Activated naive CD8-positive, alpha-beta T cell treated with anti-CD3 and anti-CD28 coated beads, Interleukin-2, amount 10 ng/mL, durations not matched to agents 7 days and 5 days (primary cell): ENCODE measurements at places on chromosomes 16 and 17. TPM values are rescaled to one million over a fixed set of nuclear protein-coding genes. Genes with fewer than 3 reads are reported as not detected.

CA5A gene
- total RNA-seq: not detected

DNA sequence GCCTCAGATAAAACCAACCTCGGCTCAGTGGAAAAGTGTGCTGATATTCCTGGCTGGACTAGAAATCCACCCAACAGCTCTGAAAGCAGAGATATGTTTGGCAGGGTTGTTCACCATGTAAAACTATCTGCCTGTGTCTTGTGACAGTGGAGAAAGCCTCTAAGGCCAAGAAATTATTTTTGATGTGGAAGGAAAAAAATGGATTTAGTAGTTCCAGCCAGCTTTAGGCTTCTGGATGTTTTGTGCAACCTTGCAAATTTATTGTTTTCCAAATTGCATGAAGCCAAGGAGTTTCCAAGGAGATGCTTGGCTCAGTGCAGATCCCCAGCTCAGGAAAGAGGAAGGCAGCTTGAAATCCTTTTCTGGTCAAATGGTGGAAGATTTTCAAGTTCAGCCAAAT is 31.6 kb downstream of the TEKT5 start:
- peaks cover 2% of the 10 kb centered on the region for H3K27me3 ChIP-seq
- no peak for DNase-seq
- H3K27ac ChIP-seq: no peak overlapping the region
- no peak overlapping the region for H3K4me3 ChIP-seq
- no peaks in the 10 kb centered on the region for H3K4me1 ChIP-seq

GRCh38 chr17:43820759-43821158 is 12.2 kb downstream of the MPP3 start:
- no peak overlapping the region for H3K27ac ChIP-seq
- peaks cover 6% of the 10 kb centered on the region for H3K27me3 ChIP-seq
- H3K4me3 ChIP-seq: no peak overlapping the region
- H3K36me3 ChIP-seq: no peaks in the 10 kb centered on the region
- no peak for DNase-seq
- H3K4me1 ChIP-seq: no peaks in the 10 kb centered on the region

C17orf50 gene
- total RNA-seq: not detected

DNA sequence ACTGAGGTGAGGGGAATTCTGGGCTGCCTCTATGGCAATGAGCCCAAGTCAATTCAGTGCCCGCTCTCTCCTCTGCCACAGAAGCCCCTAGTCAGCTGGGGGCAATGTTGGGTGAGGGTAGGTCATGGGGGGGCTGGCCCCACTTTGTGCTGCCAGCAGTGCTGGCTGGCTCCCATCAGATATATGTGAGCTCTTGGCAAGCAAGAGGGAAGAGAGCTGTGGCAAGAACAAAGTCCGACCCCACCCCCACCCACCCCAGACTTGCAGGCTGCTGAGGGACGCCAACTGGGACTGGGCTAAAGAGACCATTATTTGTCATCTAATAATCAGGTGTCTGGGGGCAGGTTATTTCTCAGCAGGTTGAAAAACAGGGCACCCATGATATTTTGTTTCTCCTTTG is 89.4 kb downstream of the YPEL2 start:
- no peak for DNase-seq
- no peaks in the 10 kb centered on the region for H3K27me3 ChIP-seq
- H3K27ac ChIP-seq: no peak overlapping the region

DNA sequence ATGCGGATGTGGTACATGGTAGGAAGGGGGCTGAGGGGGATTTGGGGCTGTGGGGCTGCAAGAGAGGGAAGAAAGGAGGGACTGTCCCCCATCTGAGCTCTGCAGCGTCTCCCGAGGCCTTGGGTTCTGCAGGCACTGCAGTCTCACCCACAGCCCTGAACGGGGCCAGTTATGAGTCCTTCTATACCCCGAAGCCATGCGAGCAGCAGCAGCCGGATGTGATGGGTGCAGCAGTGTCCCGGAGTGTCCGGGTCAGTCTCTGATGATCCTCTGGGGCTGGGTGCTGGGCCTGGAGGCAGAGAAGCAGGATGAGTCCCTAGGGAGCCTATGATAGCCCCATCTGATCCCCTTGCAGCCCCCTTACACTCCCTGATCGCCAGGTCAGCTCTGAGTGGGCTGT is 41.5 kb downstream of the CPNE2 start:
- H3K27ac ChIP-seq: peak overlapping the region; percentile 90
- H3K4me3 ChIP-seq: peak overlapping the region; percentile 82
- DNase-seq: no peak

GRCh38 chr17:77826132-77826873 is 132.2 kb upstream of the TNRC6C start:
- no peak overlapping the region for H3K4me3 ChIP-seq
- peaks cover 3% of the 10 kb centered on the region for H3K4me1 ChIP-seq
- H3K27me3 ChIP-seq: peaks cover 2% of the 10 kb centered on the region
- DNase-seq: no peak
- no peak overlapping the region for H3K27ac ChIP-seq

KRTAP2-3 gene
- total RNA-seq: not detected

DNA sequence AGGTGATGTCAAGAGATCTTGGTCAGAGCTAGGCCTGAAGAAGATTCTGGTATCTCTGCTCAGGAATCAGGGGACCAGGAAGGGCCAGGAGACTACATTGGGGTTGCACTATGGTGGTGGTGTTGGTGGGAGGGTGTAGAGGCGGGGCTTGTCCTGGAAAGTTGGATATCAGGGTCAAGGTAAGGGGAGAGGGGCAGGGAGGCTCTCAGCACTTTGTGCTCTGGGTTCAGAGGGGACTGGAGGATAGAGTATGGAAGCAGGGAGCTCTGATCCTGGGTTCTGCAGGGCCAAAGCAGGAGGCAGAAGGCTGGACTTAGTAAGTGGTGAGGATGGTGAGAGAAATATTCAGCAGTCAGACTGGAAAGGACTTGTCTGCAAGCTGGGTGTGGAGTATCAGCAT is 3.0 kb downstream of the NOL3 start:
- H3K4me1 ChIP-seq: peaks cover 34% of the 10 kb centered on the region
- H3K27me3 ChIP-seq: peaks cover 52% of the 10 kb centered on the region
- DNase-seq: no peak
- peak overlapping the region; percentile 90 for H3K4me3 ChIP-seq

TMEM106A gene
- total RNA-seq: 20.3 TPM
